Posterior cingulate gyrus (tissue), 11 donors: ENCODE measurements at places on chromosomes 4 and X.

DNA sequence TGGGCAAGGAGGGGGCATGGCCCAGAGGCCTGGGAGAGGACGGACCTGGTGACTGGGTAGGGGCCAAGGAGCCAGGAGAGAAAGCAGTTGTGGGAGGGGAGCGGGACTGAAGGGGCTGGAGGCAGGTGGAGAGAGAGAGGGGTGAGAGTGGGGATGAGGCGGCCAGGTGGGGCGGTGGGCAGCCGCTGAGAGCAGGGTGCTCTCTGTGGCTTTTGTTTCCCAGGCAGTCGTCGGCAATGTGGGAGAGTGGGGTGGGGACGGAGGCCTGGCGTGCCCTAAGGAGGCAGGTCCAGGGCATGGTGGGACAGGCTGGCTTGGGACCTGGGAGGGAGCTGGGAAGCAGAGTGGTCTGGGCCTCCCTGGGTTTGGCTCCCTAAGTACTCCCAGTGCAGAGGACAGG is 3.2 kb upstream of the ATP2B3 start:
- no peak for DNase-seq

- DNase-seq, result no peak
These were observed 939 bp downstream of the PDK3 start for GRCh38 chrX:24466025-24466424.

DNA sequence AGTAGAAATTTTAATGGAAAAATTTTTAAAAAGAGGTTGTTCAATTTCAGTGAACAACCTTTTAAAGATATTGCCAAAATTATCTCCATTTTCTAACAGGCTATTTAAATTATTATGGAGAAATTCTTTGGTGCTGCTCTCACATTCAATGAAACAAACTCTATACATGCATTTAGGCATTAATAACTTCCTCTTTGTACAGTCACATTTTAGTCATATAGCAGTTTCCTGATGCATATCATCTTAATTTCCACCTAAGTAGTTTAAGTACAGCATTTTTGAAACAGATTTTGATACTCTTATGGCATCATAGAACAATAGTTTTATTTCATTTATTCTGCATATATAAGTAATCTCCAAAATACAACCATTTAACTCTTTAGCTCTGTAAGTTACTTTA is 500.1 kb downstream of the STPG2 start:
- DNase-seq, result no peak

- DNase-seq, result no peak
These were observed 137.8 kb downstream of the TBC1D19 start for GRCh38 chr4:26721685-26722084.

- DNase-seq, result peak; percentile 55
These were observed 337 bp downstream of the STIM2 start for GRCh38 chr4:26860922-26861433.
